D721Med (cell line): ENCODE measurements at places on chromosomes 1 and 21.

- no peak for DNase-seq
These were observed 20.7 kb downstream of the RGS7 start for GRCh38 chr1:241336335-241336734.

- no peak for DNase-seq
These were observed 1288.3 kb upstream of the B3GALT2 start for GRCh38 chr1:194474701-194475100.

GRCh38 chr1:198443365-198444233 is 96.9 kb downstream of the ATP6V1G3 start:
- DNase-seq, result no peak

GRCh38 chr1:150548632-150549495 is at the start of gene ADAMTSL4:
Gene ADAMTSL4 (plus strand): TSS chr1:150549408. CDS start chr1:150552289, 2,881 bp downstream.
- DNase-seq, result peak; percentile 89

DNA sequence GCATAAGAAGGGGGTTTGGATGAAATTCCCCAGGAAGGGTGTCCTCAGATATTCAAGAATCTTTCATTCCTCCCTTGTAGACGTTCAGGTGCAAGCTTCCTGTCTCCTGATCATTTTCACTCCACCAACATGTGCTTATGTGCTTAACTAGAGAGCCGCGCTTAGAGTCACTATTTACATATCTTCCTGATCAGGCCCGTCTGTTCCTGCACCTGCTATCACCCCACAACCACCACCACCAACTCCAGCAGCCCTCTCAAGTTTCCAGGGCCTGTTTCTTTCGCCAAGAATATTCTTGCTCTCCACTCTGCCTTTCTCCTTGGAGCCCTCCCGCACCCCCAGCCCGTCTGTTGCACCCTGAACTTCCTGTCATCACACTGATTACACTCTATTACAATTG is 113.4 kb downstream of the SPSB1 start:
- no peak for DNase-seq

GRCh38 chr1:91827459-91828321 is 58.3 kb downstream of the TGFBR3 start:
- no peak for DNase-seq

GRCh38 chr1:159162516-159163265 is 8.7 kb upstream of the CADM3 start:
- no peak for DNase-seq

DNA sequence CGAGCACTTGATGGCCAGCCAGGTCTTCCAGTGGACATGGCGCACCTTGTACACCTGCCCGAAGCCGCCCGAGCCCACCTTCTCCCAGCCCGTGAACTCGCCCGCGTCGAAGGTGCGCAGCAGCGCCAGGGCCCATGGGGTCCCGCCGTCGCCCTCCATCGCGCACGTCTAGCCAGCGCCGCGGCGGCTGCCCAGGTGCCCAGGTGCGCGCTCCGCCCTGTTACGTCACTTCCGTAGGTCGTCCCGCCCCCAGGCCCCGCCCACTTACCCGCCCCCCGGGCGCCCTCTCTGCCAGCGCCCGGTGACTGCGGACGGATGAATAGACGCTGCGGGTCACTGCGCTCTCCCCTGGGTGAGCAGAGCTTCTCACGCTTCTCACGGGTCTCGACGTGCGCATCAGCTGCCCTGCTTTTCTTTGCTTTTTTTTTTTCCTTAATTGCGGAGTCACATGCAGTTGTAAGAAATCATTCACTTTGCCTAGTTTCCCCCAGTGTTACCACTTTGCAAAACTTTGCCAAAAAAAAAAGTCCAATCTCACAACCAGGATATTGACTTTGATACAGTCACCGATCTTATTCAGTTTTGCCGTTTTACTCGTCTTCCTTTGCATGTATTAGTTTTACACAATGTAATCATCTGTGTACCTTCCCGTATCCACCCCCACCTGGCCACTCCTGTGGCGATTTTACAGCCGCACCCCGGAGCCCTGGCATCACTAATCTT is at the start of gene RIPK4:
RIPK4 (minus strand) TSS at position 170 of the 723 bp plus-strand sequence; CDS start at position 159, 11 bp downstream.
- peak; percentile 84 for DNase-seq

- no peak for DNase-seq
These were observed 77.1 kb upstream of the NBL1 start for GRCh38 chr1:19567041-19567440.

DNA sequence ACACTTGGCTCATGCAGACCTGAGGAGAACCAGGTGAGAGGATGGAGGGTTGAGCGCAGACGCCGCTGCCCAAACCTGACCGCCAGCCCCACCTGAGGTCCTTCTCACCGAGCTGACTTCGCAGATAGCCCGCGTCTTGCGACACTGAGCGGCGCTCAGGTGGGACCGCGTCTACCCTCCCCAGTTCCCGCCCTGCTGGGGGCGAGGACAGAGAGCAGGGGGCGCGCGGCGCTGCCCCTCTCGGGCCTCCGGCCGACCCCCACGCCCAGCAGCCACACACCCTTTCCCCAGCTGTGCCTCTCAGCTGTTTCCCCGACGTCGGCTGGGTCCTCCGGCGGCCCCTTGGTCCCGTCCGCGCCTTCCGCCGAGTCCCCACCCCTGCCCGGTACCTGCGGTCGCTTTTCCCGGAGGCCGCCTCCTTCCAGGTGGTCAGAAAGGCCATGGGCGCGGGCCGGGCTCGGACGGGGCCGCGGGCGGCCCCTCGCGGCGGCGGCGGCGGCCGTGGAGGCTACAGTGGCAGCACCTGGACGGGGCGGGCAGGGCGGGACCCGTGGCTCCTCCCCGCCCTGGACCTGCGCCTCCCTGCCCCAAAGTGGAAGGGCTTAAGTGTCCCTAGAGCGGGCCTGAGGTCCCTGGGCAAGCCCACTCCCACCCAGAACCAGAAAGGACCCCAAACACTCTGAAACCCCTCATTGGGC is 14.4 kb upstream of the TTC39A start:
- DNase-seq, result no peak
